ENCODE measurements at places on chromosomes 6 and 20.

DNA sequence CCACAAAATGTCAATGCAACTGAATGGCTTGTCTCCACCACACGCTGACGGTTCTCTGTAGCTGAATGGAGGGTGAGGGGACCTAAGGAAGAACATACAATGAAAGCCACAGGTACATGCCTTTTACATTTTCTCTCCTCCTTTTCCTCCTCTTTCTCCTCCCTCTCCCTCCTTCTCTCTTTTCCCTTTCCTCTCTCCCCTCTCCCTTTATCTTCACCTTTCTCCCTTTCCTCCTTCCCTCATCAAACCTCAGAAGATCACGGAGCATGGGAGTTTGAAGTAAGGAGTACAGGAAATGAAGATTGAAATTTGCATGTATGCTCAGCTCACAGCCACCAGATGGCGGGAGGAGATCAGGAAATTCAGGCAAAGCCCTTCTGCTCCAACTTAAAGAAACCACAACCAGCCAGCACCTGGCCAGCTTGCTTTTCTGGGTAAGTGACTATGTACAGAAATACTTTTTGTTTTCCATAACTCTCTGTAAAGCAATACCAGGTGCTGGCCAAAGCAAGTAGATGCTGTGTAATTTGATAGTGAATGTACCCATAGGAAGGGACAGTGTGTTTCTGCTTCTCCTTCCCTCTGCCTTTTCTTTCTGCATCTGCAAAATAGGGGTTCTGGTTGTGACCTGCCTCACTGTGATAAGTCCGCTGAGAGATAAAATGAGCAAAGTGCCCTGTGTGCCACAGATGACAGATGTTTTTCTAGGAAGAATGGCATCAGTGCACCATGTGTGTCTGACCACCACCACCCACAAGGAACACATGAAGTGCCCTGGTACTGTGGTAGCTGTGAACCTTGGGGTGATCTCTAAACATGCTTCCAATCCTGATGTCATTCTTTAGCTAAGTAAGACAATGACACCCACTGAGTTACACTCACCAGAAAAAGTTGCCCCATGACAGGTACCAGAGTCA, 18.6 kb upstream of the FOXO3 start:
- DNase-seq = peak; percentile 91

DNA sequence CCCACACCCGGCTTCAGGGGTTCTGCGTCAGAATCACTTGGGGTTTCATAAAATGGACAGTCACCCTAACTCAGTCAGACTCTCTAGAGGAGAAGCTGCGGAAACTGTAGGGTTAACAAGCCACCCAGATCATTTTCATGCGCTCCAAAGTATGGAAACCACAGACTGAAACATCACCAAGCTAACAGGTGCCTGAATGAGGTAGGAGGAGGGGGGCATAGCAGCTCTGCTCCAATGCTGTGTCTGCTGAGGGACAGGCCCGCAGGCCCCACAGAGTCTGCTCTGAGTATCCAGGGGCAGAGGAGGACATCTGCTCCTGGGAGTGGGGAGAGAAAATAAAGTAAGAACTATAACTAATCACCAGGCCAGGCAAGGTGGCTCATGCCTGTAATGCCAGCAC, 97.1 kb upstream of the AKAP12 start:
- no peak for DNase-seq

GRCh38 chr6:69881322-69882151, 15.2 kb downstream of the COL19A1 start:
- no peak for DNase-seq

DNA sequence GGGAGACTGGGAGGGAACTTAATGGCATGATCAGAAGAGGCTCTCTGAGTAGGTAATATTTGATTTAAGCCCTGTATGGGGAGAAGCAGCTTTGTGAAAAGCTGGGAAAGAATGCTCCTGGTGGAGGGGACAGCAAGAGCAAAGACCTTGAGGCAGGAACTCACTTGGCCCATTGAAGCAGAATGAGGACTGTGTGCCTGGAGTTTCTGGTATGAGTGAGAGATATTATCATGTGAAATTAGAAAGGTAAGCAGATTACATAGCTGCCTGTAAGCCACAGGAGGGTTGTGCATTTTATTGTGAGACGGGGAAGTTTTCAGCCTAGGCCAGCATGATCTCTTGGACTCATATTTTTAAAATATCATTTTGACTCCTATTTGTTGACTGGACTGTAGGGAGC, 502.1 kb downstream of the DHX35 start:
- no peak for DNase-seq

GRCh38 chr20:53195876-53196610, 223.9 kb downstream of the TSHZ2 start:
- no peak for DNase-seq

- no peak for DNase-seq
Observed at GRCh38 chr20:15642109-15642508, 931.1 kb downstream of the KIF16B start.

- DNase-seq = no peak
Observed at GRCh38 chr20:57252559-57253162, 13.8 kb downstream of the BMP7 start.

GRCh38 chr20:25364879-25365699, 25.5 kb downstream of the ABHD12 start:
- DNase-seq = no peak

GRCh38 chr20:23520185-23520584, 29.3 kb downstream of the CST8 start:
- DNase-seq = no peak

GRCh38 chr20:51272401-51272800, 249.5 kb upstream of the KCNG1 start:
- no peak for DNase-seq

DNA sequence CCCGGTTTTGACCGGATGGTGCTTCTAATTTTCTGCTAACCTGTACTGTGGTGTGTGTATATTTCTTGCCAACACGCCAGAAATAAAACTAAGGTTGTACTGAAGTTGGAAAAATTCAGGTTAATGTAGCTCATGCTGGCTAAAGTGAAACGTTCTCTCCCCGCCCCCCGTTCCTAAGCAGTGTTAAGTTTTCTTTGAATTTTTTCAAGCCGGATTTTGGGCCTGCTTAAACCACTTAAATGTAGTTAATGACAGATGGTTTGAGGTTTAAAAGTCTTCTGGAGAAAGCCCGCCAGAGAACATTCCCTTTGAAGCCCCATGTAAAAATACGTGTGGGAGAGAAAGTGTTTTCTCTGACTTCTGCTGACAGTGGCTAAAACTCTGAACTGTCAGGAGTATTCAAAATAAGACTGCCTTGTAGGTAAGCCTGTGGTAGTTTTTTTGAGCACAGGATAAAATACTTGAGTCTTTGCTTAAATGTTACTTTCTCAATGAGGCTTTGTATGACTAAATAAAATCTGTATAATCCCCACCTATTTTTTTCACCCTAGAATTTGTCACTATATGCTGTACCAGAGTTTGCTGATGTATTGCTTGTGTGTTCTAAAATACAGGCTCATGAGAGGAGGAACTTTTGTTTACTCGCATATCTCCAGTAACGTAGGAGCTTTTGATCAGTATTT, 101.3 kb downstream of the OR2B2 start:
- peak; percentile 61 for DNase-seq

GRCh38 chr6:66184091-66184490, 477.1 kb upstream of the EYS start:
- no peak for DNase-seq

- DNase-seq = no peak
Observed at GRCh38 chr6:148955441-148955840, 208.6 kb downstream of the UST start.

GRCh38 chr6:52741872-52742271, 21.4 kb downstream of the GSTA2 start:
- no peak for DNase-seq

DNA sequence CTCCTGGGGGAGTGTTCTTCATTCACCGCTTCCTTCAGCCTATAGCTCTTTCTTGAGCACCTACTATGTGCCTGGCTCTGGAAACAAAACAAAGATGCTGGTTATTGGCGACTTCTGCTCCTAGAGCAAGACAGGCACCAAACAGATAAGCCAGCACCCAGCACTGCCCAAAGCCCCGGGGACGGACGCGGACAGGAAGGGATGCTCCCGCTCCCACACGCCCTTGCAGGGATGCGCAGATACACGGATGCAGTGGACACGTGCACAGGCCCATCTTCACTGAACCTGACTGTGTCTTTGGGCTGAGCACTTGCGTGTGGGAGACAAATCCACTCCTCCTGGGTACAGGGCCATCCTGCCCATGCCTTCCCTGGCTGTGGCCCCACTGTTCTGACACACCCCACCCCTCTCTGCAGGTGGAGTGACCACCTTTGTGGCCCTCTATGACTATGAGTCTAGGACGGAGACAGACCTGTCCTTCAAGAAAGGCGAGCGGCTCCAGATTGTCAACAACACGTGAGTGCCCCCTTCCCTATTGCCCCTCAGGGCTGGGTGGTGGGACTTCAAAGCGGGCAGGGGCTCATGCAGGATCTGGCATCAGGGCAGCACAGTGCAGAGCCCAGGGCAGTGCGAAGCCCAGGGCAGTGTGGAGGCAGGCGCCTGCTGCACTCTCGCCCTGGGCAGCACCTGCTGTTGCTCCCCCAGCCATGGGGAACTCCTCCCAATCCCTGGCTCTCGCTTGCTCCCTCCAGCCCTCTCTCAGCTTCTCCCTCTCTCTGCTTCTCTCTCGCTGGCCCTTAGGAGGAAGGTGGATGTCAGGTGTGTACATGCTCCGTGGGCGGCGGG, 39.9 kb downstream of the SRC start:
- DNase-seq = no peak

DNA sequence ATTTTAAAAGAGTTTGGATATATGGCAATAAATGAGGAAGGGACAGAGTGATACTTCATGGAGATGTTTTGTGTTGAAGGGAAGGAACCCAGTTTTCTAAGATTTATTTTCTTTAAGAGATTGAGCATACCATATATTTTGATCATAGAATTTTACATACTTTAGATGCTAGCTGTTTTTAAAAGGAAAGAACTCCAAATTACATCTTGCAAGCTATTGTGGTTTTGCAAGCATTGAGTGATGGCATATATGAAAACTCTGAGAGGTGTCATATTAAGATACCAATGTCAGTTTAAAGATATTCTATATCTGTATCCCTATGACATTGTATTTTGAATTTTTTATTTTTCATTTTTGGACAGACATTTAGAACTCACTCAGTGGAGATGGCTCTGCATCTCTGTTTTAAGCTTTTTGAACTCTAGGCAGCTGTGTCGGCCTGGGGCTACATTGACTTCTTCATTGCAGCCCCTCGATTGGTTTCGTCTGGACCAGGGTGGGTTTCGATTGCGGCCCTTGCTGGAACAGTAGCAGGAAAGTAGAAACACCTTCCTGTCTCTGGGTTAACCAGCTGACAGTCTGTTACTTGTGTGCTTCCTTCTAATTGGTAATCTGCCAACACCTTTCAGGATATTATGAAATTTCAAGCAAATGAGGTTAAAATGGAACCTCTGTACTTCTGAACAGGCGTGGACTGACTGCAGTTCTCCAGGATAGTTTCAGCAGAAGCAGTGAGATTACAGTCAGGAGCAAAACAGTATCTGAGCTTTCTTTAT, 14.0 kb downstream of the IGF2R start:
- no peak for DNase-seq

DNA sequence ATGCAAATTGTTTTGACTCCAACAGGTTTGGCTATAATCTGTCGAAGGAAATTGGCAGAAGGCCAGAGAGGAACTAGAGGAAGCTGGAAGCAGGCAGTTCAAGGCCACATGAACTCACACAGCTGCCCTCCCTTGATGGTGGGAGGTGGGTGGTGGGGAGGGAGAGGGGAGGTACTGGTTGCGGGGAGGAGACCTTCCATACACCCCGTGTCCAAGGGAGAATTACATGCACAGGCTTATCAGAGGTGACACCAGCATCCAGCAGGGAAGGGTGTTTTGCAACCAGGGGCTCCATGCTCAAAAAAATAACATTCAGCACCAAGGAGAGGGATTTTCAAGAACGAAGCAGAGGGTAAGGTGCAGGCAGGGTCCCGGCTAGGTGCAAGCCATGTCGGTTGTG, 9.1 kb downstream of the PRND start:
- DNase-seq = no peak

DNA sequence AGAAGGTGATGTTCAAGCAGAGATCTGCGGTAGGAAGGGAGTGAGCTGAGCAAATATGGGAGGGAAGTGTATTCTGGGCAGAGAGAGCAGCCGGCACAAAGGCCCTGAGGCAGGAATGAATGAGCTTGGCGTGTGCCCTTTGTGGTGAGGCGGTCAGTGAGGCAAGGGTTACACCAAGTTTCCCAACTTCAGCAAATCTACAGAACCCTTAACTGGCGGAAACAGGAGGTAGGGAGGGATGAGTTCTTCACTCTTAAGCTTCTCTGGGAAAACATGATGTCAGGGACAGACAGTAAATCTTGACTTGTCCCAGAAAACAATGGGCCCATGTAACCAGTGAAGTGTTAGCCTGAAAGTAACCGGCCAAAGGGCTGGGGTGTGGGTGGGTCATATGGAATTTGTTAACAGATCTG, 97.1 kb upstream of the PTPN1 start:
- DNase-seq = no peak

DNA sequence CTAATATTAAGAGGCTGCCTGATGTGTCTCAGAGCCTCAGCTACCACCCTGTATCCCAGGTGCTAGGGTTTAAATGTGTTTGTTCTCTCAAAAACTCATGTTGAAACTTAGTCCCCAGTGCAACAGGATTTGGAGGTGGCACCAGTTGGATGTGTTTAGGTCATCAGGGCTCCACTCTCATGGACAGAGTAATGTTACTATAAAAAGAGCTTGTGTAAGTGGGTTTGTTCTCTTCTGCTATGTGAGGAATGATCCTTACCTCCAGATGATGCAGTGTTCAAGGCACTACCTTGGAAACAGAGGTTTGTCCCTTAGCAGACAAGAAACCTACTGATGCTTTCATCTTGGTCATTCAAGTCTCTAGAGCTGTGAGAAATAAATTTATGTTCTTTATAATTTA, 164.9 kb upstream of the EPHA7 start:
- no peak for DNase-seq

- no peak for DNase-seq
Observed at GRCh38 chr6:12296255-12296573, 6.1 kb downstream of the EDN1 start.

- DNase-seq = no peak
Observed at GRCh38 chr6:21180155-21180554, 413.4 kb upstream of the SOX4 start.

GRCh38 chr6:1075444-1075843, 236.5 kb upstream of the FOXQ1 start:
- no peak for DNase-seq

DNA sequence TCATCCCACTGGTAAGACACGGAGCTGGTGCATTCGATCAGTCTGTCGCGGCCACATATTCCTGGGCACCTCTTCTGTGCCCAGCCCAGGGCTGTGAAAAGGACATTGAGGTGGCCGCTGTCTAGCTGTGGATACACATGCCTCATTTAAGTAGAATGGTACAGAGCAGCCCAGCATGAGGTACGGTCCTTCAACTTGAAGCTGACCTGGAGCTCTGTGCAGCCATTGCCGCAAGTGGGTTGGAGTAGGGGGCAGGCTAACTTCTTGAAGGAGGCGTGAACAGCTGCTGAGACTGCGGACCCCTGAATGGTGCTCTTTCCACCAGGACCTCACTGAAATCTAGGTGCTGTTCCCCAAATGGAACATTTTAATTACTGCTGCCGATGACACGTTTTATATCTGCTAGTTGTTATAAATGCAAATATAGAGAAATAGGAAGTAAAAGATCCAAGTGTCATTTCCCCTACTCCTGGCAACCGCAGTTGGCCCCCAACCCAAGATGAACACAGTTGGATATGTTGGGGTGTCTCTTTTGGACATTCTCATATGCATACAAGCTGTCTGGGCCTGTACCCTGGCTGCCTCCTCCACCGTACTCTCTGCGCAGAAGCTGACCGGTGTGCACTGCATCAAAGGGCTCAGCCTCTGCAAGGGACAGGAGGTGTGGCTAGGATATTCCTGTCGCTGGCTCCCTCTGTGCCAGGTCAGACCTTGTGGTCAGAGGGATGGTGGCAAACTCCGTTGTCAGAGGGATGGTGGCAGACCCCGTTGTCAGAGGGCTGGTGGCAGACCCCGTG, 86.1 kb downstream of the CDC5L start:
- DNase-seq = no peak
